ENCODE measurements at places on chromosomes 3 and 15. TPM values are rescaled to one million over a fixed set of nuclear protein-coding genes. Genes with fewer than 3 reads are reported as not detected.

Gene SCN11A
- 0.30 TPM for total RNA-seq

GRCh38 chr15:29890336-29891095 is 68.2 kb upstream of the TJP1 start:
- H3K36me3 ChIP-seq, result no peaks in the 10 kb centered on the region
- DNase-seq, result no peak
- H3K4me3 ChIP-seq, result no peak overlapping the region
- H3K27ac ChIP-seq, result no peak overlapping the region
- no peaks in the 10 kb centered on the region for H3K4me1 ChIP-seq

DNA sequence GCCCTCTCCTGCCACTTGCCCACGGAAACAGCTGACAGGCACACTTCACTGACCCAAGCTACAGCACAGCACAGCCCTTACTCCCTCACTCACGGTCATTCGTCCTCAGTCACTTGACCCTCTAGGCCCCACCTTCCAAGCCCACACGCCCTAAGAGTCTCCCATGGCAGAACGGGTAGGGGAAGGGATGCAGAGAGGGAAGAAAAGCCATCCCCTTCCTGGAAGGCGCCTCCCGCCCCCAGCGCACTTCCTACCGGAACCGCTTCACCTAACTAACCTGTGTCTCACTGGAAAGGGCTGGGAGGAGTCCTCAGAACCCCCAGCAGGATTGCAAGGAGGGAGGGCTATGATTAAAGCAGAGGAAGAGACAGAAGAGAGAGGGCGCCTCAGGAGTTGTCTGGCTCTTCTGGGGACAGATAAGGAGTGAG is 22.9 kb downstream of the EPHB3 start:
- H3K4me3 ChIP-seq, result no peak overlapping the region
- H3K4me1 ChIP-seq, result peaks cover 5% of the 10 kb centered on the region
- no peak overlapping the region for H3K27ac ChIP-seq
- DNase-seq, result no peak
- H3K36me3 ChIP-seq, result no peaks in the 10 kb centered on the region
- no peaks in the 10 kb centered on the region for H3K27me3 ChIP-seq

GRCh38 chr3:68999605-69000004 is 13.9 kb downstream of the EOGT start:
- no peak overlapping the region for H3K4me3 ChIP-seq
- DNase-seq, result no peak
- H3K27ac ChIP-seq, result no peak overlapping the region
- no peaks in the 10 kb centered on the region for H3K27me3 ChIP-seq
- no peaks in the 10 kb centered on the region for H3K4me1 ChIP-seq
- H3K36me3 ChIP-seq, result peaks cover 24% of the 10 kb centered on the region

GRCh38 chr3:11624161-11624560 is 19.6 kb downstream of the VGLL4 start:
- H3K27ac ChIP-seq, result peak overlapping the region; percentile 73
- H3K27me3 ChIP-seq, result no peaks in the 10 kb centered on the region
- H3K36me3 ChIP-seq, result no peaks in the 10 kb centered on the region
- peak overlapping the region; percentile 1 for H3K4me3 ChIP-seq

Gene ZNF860
- total RNA-seq, result not detected

GRCh38 chr3:139671863-139672646 is 5.7 kb downstream of the NMNAT3 start:
- H3K4me1 ChIP-seq, result peaks cover 5% of the 10 kb centered on the region
- no peaks in the 10 kb centered on the region for H3K36me3 ChIP-seq
- no peak for DNase-seq
- no peak overlapping the region for H3K4me3 ChIP-seq

GRCh38 chr15:90174140-90174875 is 26.8 kb upstream of the SEMA4B start:
- H3K4me3 ChIP-seq, result no peak overlapping the region
- H3K4me1 ChIP-seq, result peaks cover 6% of the 10 kb centered on the region
- H3K27ac ChIP-seq, result no peak overlapping the region
- no peaks in the 10 kb centered on the region for H3K27me3 ChIP-seq

Gene TRAK1
- total RNA-seq, result 13.2 TPM
